ENCODE measurements at places on chromosomes 13 and 19.

GRCh38 chr13:35393886-35394285 lies 82.6 kb downstream of the MAB21L1 start:
- peak; percentile 6 for DNase-seq

DNA sequence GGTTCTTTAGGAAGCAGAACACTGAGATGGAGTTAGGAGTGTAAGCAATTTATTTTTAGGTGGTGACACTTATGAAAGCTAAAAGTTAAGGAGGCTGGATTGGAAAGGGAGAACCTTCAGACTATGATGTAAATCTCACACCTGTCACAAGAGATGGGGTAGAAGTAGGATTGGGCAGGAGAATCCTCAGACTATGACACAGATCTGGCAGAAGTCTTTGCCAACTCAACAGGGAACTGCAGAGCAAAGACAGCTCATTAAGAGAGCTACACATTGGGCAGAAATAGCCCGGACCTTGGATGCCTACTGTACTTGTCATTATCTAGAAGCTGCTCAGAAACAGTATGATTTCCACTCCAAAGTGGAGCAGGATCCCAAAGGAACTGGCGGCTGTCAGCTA lies 134.4 kb downstream of the DNAJC15 start:
- DNase-seq, result no peak

DNA sequence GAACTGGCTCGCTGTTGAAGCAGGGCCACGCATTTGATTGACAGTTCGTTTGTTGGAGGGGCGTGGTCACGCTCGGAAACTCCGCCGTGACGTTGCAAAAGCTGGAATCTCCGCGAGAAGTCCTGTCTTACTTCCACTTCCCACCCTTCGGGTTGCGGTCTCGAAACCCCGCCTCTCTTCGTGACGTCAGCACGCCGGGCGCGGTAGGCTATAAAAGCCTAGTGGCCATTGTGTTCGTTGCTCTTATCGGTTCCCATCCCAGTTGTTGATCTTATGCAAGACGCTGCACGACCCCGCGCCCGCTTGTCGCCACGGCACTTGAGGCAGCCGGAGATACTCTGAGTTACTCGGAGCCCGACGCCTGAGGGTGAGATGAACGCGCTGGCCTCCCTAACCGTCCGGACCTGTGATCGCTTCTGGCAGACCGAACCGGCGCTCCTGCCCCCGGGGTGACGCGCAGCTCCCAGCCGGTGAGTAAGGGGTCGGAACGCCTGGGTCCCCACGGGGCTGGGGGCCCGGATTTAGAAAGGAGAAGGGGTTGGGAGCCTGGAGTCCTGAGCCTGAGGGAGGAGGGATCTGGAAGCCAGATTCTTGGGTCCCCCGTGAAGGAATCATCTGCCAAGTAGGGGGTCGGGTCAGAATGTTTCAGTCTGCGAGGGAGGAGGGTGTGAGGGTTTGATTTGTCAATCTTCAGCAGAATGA lies at the start of gene PPP1R15A:
TSS of gene PPP1R15A (plus strand) at position 240 of the 702 bp plus-strand sequence. CDS start 813 bp downstream, outside the sequence.
- peak; percentile 96 for DNase-seq

DNA sequence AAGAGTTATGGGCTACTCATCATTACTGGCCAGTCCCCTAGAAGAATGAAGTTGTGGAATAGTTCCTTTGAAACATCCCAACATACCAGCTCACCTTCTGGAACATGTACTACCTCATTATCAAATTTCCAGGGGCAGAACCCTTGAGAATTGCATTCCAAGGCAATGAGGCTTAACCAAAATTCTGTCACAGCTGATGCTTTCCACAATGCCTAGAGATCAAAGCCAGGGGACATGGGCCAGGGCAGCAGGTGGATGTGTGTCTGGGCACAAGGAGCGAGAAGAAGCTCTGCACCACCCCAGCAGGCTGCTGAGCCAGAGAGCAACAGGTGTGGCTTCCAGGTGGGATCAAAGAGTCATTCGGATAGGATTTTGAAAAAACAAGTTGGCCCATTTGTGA lies 362.1 kb downstream of the EFNB2 start:
- DNase-seq, result no peak

DNA sequence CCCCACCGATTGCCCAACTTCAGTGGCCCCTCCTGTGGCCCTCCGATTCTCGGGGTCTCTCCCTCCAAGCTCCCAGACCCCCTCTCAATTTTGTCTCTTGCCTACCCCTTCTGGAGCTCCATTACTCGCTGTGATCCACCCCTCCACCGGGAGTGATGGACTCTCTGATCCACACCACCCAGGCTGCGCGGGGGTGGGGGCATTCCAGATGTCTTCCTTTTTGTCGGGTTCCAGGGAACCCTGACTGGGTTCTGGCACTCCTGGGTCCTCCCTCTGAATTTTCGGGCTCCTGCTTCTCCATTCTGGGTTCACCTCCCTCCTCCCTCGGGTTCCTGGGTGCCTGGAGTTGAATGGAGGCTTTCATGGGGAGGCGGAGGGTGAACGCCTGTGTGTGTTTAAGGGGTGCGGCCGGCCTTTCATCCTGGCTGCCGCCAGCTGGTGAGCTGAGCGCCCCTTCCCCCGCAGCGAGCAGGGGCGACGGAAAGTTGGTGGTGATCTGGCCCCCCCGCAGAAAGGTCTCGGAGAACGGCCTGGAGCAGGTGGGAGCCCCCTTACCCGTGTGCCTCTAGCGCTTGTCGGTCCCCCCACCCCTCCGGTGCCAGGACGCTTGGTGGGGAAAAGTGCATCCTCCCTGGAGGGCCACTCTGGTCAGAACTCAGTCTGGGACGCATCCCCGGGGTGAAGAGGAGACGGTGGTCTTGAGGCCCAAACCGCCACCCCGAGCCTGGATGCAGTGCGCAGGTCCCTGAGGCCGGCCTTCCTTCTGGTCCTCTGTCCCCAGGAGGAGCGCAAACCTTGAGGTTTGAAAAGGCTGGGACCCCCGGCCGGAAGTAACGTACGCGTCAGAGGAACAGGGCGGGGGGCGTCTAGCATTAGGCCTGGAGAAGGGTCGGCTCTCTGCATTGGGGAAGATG lies 1.6 kb downstream of the MISP3 start:
- DNase-seq, result peak; percentile 51
